NCI-H446 treated with DMSO at 0.1 percent for 48 hours (cell line): ENCODE measurements at places on chromosomes 5 and 9.
A peak's percentile ranks its signal among the peaks of the same experiment; 100 is the strongest.

GRCh38 chr9:135290086-135290485, 189.5 kb upstream of the PPP1R26 start:
- DNase-seq = no peak

DNA sequence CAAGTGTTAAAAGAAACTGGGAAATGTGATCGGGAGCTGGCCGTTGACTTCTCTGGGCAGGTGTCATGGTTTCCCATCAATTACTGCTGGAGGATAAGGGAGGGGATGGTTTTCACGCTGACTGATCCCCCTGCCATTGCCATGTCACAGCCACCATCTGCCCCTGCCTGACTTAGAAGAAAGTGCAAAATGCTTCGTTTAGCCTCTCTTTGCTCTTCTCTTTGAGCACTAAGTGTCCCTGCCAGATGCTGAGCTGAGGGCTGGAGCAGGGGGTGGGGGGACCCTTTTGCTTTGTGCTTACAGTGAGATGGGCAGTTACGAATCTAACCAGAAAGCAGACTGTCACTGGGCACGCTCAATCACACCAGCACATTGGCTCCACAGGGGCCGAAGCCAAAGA, 138.4 kb upstream of the ALDH1B1 start:
- no peak for DNase-seq

- no peak for DNase-seq
Measured at GRCh38 chr5:160493806-160494338, 72.2 kb downstream of the PTTG1 start.

GRCh38 chr5:141094481-141095262, at the start of gene PCDHB2:
PCDHB2 (plus strand) TSS chr5:141094615; CDS start chr5:141094791, 176 bp downstream.
- peak; percentile 64 for DNase-seq

GRCh38 chr9:129178568-129179382, 714 bp upstream of the IER5L start:
- DNase-seq = no peak

DNA sequence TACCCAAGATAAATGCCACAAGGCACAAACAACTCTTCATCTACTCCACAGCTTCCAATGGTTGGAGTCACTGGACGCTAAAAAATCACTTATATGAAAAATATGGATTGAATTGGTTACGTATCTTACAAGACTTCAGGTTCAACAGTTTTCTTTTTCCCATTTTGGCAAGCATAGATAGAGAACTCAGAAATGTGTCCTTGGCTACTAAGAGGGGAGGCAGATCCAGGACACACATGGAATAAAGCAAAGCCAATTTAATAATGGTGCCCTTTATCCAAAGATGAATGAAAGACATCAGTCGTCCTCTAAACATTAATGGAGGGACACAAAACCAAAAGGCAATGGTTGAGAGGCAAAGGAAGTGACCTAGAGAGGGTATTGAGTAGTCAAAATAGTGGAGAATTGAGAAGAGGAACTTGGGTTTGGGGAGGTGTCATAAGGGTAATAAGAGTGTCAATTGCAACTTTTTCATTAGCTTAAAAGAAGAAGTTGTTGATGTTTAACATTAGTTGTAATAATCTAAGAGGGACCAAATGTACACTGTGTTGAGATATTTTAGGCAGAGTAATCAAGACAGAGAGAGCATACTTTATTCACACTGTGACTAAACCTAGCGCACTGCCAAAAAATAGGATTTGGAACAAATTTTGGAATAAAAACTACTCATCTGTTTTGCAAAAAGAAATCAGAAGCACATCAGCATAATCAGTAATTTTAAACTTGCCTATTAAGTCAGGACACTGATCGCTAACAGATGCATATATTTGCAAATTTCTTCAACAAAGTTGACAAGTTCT, 308.2 kb downstream of the ARL15 start:
- no peak for DNase-seq

GRCh38 chr9:135255033-135255840, 167.8 kb downstream of the OLFM1 start:
- DNase-seq = no peak

- no peak for DNase-seq
Measured at GRCh38 chr9:134678666-134679443, 37.3 kb downstream of the COL5A1 start.

DNA sequence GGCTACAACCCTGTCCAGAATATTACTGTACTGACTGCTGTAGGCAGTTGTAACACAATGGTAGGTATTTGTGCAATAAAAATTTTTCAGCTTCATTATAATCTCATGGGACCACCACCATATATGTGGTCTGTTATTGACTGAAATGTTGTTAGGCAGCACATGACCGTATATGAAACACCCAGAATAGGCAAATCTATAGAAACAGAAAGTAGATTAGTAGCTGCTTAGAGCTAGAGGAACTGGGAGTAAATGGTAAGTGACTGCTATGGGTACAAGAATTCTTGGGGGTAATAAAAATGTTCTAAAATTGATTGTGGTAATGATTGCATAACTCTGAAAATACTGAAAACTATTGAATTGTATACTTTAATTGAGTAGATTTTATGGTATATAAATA, 185.7 kb downstream of the ESM1 start:
- no peak for DNase-seq

- DNase-seq = peak; percentile 22
Measured at GRCh38 chr5:138950421-138951031, 75.4 kb upstream of the LRRTM2 start.

DNA sequence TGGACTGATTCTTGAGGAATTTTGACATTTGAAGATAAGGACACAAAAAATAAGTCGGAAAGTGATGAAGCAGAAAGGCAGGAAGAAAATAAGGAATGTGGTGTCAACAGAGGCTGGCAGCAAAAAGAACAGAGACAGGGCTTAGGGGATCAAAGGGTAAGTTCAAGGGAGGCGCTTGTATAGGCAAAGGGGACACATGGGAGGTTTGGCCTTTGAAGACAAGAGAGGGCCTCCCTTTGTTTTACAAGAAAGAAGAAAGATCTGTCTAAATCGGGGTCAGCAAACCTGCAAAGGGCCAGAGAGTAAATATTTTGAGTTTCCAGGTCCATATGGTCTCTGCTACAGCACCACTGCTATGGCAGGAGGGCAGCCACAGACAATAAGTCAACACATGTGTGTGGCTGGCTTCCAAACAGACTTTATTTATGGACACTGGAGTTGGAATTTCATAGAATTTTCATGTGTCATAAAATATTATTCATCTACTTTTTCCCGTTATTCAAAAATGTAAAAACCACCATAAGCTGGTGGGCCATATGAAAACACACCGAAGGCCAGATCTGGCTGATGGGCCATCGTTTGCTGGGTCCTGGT, 112.0 kb upstream of the FBXL7 start:
- no peak for DNase-seq

DNA sequence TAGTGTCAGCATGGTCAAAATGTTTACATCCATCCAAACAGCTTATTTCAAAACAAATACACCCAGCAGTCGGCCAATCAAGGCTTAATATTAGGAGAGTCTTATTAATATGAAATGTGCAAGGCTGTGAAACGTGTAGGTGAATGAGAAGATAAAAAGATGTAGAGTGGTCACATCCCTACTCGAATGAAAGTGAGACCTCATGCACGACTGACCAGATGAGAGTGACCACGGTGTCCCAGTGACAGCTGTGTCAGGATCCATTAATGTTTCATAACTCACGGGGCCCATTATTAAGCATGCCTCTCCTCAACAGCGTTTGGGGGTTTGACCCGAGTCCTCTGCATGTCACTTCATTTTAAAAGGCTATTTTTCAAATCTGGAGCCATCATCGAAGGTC, 39.4 kb upstream of the SSBP2 start:
- DNase-seq = no peak

GRCh38 chr5:97480313-97480712, 297.3 kb upstream of the RIOK2 start:
- DNase-seq = no peak

DNA sequence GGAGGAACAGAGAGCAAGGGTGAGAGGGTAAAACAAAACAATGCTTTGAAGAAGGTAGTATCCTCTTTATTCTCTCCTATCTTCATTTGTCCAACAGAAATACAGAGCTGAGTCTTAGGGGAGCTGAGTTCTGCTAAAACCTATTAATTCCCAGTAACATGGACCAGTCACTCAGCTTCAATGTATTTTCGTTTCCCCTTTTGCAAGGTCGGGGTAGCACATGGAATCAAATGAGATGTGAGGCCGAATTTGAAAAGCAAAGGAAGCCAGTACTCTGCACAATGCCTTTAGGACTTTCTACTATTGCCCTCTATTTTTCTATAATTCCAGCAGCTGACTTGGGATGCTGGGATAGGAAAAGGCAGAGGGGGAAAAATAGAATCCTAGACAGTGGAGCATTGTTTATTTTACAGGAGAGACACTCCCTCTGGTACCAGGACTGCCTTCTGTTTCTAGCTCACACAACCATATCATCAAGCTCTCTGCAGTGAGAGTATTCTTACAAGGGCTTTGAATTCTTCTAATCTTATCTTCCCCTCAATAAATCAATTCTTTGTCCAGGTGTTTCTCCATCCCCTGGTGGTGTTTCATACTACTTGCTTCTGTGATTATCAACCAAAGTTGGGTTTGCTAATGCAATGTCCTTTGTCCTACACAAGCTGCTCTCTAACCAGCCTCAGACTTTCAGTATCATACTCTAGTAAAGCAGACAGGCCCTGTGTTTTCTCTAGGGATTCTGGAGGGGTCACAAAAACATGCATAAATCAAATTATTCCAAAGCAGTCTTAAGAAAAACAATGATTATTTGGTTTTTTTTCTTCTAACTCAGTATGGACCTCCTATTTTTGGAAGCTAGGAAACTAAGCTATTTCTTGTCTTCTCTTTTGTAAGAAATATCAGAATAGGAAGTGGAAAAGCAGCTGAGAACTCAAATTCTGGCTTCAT, 341.5 kb downstream of the OSTF1 start:
- DNase-seq = no peak

DNA sequence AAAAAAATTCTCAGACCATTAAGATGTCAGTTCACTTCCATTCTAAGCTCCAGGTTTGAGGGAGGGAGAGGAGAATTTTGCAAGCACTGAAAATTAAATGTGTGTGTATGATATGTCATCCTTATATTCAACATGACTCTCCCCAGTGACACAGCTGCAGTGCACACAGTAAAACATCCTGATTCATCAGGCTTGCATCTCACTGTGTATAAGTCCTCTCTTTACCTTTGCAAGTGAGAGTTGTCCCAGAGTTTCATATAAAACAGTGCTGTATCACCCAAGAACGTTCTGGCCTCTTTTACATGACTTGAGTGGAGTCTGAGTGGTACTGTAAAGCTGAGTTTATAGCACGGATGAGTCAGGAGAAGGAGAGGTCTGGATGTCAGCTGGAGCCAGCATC, 50.0 kb downstream of the DMRT2 start:
- DNase-seq = no peak

DNA sequence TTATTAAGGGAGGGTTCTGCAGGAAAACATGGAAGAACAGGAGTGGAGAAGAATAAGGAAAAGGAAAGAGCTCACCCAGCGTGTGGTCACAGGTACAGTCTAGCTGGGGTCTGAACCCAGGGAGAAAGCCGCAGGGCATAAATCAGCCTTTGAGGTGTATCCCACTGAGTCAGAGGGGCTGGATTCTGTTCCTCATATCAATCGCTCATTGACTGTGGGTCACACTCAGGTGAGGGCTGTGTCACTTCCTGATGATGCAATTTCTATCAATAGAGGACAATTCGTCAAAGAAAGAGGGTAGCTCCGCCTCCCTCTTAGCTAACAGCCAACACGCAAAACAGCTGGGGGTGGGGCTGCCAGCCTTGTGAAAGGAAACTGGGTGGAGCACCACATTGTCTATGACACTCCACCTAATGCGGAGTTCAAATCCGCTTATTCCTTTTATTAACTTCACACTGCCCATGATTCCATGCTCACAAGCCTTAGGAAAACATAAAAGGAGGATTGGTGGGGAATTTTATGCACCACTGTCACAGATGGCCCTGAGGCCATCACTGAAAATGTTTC, 176.2 kb downstream of the ICE1 start:
- no peak for DNase-seq

GRCh38 chr9:94927048-94927761, 200.7 kb downstream of the AOPEP start:
- DNase-seq = no peak

GRCh38 chr9:86575137-86575536, 220.9 kb upstream of the TUT7 start:
- DNase-seq = no peak

DNA sequence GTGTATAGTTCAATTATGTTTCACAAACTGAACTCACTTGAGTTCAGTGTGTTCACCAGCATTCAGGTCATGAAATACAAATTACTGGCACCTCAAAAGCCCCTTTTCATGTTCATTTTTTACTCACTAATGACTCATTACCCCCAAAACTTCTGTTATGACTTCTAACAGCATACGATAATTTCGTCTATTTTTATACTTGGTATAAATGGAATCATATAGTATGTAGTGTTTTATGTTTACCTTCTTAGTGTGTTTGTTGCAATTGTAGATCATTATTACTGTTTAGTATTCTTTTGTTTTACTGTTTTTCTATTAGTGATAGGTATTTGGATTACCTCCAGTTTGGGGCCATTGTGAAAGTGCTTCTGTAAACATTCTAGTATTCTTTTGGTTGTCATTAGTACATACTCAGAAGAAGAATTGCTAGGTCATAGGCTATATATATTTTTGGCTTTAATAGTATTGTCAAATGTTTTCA, 33.4 kb downstream of the DDX4 start:
- no peak for DNase-seq

- no peak for DNase-seq
Measured at GRCh38 chr5:155019601-155020226, 6.2 kb downstream of the KIF4B start.

- DNase-seq = no peak
Measured at GRCh38 chr5:131068893-131069643, 96.0 kb downstream of the HINT1 start.

GRCh38 chr5:43039471-43040286, 440 bp downstream of the ANXA2R start:
- DNase-seq = peak; percentile 73
